Neural crest cell (in vitro differentiated cells): ENCODE measurements at places on chromosomes 1 and 21. TPM values are rescaled to one million over a fixed set of nuclear protein-coding genes. Genes with fewer than 3 reads are reported as not detected.
A peak's percentile ranks its signal among the peaks of the same experiment; 100 is the strongest.

DNA sequence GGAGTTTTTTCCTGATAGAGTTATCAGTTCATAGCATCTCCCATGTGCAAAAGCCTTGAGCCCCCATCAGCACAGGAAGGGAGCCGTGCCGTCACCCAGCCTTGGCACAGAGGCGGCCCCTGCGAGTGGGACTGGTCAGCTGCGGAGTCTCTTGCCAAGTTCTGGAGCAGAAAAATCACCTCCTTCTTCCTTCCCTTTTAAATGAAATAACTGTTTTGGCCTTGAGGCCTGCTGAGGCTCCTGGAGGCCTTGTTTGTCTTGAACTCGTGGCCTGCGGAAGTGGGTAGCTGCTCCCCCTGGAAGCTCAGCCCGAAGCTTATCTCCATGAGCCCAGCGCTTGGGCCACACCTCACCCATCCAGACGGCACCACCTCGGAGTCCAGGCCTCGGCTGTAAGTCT lies 145.7 kb upstream of the TMEM51 start:
- no peak overlapping the region for H3K27ac ChIP-seq
- no peaks in the 10 kb centered on the region for H3K27me3 ChIP-seq

DNA sequence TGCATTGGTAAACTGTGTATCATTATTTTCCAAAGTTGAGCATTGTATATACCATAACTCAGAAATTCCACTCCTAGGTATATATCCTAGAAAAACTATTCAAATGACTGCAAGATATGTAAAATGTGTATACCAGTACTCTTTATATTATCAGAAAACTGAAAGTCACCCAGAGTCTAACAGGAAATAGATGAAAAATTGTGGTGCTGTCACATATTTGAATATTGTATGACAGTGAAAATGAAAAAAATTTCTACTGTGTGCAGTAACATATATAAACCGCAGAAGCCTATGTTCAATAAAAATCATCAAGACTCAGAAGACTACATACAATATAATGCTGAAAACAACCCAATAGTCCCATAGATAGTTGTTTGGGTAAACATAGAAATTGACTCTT lies 74.4 kb upstream of the LYPLAL1 start:
- no peak for DNase-seq
- H3K36me3 ChIP-seq = no peaks in the 10 kb centered on the region
- H3K27me3 ChIP-seq = no peaks in the 10 kb centered on the region
- no peaks in the 10 kb centered on the region for H3K4me1 ChIP-seq
- H3K27ac ChIP-seq = no peak overlapping the region

DNA sequence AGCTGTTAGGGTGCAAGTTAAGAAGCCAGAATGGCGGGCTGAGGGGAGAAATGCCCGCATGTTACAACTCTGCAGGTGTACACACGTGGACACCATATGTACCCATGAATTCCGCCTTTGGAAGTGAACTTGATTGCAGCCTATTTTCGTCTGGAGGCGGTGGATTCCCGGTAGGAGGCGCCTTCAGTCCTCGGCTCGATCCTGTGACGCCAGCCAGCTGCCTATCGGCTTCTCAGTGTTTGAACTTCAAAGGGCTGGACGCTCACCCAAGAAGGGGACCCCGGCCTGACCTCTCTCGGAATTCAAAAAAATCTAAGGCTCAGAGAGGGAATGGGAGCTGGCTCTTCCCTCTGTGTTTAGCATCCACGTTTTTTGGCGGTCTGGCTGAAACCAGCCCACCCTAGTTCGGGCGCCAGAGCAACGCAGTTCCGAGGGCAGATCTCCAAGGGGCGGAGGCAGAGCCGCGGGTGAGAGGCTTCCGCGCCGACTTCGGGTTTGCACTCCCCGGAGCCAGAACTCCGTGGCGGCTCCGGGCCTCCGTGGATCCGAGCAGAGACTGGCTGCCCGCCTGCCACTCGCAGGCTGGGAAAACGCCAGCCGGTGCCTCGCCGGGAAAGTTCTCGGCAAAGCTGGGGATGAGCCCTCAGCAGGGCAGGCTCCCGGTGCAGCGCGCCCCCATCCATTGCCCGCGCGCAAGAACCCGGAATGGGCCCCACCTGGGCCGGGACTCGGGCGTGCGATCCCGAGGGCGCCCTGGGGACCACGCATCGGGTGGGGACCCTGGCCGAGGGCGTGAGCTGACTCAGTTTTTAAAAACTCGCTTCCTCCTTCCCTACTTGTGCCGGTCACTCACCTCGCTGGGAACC lies 996 bp upstream of the TMEM51 start:
- peak; percentile 74 for DNase-seq
- peak overlapping the region; percentile 96 for H3K4me3 ChIP-seq
- peaks cover 66% of the 10 kb centered on the region for H3K27me3 ChIP-seq
- peak overlapping the region; percentile 95 for H3K27ac ChIP-seq
- no peaks in the 10 kb centered on the region for H3K36me3 ChIP-seq

- H3K27ac ChIP-seq = no peak overlapping the region
- no peak overlapping the region for H3K4me3 ChIP-seq
- no peaks in the 10 kb centered on the region for H3K27me3 ChIP-seq
- DNase-seq = no peak
- peaks cover 3% of the 10 kb centered on the region for H3K4me1 ChIP-seq
- H3K36me3 ChIP-seq = no peaks in the 10 kb centered on the region
Observed at GRCh38 chr1:53639996-53640700, 98.8 kb downstream of the GLIS1 start.

- peaks cover 51% of the 10 kb centered on the region for H3K27me3 ChIP-seq
- no peak for DNase-seq
- peaks cover 13% of the 10 kb centered on the region for H3K4me1 ChIP-seq
Observed at GRCh38 chr1:117600966-117601365, 4.9 kb upstream of the TENT5C start.

Gene SLC2A5
- total RNA-seq = not detected in 2 replicates

Gene PRDX6
- total RNA-seq = 230 and 234 TPM in 2 replicates
